Activated CD4-positive, alpha-beta T cell treated with anti-CD3 and anti-CD28 coated beads for 24 hours (primary cell): ENCODE measurements at places on chromosomes 16 and 17.

DNA sequence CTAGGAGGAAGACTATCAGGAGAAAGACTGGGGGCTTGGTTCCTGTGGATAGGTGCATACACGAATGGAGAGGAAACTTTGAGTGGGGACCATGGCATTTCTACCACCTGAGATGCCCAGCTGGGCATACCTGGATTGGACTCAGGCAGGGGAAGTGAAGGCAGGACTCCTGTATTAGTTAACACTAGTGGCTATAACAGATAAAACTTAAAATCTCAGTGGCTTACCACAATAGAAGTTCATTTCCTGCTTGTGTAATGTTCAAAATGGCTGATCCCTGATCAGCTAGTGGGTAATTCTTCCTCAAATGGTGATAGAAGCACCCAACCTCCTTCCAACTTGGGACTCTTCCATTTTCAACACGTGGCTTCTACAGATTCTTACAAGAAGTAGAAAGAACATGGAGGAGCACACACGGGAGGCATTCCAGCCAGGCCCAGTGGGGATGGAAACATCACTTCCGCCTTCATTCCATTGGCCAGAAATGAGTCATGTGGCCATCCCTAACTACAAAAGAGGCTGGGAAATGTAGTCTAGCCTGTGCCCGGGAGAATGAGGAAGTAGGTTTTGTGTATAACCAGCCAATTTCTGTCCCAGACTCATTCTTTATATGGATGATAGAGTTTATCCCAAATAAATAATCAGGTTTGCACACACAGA lies 112.1 kb downstream of the UTP18 start:
- no peak for DNase-seq

DNA sequence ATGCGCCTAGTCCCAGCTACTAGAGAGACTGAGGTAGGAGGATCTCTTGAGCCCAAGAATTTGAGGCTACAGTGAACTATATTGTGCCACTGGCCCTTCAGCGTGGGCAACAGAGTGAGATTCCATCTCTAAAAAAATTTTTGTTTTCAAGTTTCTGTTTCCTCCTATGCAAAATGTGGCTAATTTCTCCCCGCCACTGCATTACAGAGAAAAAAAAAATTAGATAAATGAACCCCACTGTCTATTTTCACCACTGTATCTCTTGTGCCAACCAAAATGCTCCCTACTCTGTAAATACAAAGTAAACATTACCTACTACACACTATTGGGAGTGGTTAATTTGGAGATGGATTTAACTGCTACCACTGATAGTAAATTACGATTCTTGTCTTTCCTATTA lies 2.0 kb downstream of the MARF1 start:
- DNase-seq = no peak

DNA sequence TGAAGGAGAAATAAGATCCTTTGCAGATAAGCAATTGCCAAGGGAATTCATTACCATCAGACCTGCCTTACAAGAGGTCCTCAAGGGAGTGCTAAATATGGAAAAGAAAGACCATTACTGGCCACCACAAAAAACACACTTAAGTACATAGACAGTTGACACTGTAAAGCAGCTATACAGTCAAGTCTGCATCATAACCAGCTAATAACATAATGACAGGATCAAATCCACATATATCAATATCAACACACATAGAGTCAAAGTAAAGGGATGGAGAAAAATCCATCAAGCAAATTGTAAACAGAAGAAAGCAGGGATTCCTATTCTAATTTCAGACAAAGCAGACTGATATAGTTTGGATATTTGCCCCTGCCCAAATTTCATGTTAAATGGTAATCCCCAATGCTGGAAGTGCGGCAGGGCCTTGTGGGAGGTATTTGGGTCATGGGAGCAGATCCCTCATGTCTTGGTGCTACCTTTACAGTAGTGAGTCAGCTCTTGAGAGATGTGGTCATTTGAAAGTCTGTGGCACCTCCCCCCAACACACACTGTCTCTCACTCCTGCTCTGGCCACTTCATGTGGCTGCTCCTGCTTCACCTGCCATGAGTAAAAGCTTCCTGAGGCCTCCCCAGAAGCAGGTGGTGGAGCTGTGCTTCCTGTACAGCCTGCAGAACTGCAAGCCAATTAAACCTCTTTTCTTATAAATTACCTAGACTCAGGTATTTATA lies 32.8 kb downstream of the TANC2 start:
- no peak for DNase-seq

DNA sequence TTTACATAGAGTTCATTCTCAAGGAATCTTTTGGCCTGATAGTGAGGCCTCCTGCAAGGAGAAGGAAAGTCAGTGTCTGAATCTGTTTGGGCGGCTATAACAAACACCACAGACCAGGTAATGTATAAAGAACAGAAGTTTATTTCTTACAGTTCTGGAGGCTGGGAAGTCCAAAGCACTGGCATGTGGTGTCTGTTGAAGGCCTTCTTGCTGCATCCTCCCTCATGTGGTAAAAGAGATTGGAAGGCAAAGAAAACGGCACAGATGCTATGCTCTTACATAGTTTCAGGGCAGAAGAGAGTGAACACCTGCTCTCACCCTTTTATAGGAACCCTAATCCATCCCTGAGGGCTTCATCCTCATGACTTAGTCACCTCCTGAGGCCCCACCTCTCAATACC lies 31.2 kb upstream of the DNAJA2 start:
- no peak for DNase-seq

DNA sequence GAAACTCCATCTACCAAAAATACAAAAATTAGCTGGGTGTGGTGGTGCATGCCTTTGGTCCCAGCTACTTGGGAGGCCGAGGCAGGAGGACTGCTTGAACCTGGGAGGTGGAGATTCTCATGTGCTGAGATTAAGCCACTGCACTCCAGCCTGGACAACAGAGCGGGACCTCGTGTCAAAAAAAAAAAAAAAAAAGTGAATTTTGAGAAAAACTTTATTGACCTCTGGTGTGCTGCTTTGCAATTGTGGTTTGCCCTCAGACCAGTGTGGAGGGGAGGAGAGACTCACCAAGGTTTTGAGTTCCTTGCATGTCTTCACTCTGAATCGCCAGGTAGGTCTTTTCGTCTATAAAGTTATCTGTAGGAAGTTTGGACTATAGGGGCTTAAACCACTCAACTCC lies 145.2 kb downstream of the CPPED1 start:
- no peak for DNase-seq
